Aorta (tissue), 5 donors: ENCODE measurements at places on chromosomes 16 and 17. TPM values are rescaled to one million over a fixed set of nuclear protein-coding genes. Genes with fewer than 3 reads are reported as not detected.
A peak's percentile ranks its signal among the peaks of the same experiment; 100 is the strongest.

DNA sequence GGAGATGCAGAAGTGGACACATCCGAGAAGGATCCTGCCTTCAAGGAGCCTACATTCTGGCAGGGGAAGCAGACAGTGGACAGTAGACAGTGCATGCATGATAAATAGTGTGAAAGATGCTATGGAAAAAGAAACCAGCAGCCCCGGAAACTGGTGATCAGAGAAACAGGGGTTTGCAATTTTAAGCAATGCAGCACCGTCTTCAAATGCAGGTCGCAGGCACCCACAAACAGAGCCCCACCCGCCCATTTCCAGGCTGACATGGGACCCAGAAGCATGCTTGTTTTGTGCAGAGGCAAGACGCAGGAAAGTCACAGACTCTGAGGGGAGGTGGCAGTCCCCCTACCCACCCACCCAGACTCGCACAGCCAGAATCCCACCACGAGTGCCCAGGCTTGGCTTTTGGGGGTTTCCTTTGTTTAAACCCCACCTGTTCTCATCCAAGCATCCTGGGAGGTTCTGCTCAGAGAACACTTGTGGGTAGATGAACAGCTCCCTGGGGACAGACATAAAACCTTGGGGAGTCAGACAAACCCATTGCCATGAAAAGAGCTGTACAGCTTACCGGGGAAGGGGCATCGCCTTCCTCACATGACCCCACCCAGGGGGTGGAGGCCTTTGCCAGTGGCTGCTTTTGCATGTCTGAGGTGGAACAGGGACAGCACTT, 114.3 kb downstream of the MGAT5B start:
- no peak for DNase-seq
- no peak overlapping the region for H3K27ac ChIP-seq
- H3K4me1 ChIP-seq, result no peaks in the 10 kb centered on the region
- H3K36me3 ChIP-seq, result no peaks in the 10 kb centered on the region

DNA sequence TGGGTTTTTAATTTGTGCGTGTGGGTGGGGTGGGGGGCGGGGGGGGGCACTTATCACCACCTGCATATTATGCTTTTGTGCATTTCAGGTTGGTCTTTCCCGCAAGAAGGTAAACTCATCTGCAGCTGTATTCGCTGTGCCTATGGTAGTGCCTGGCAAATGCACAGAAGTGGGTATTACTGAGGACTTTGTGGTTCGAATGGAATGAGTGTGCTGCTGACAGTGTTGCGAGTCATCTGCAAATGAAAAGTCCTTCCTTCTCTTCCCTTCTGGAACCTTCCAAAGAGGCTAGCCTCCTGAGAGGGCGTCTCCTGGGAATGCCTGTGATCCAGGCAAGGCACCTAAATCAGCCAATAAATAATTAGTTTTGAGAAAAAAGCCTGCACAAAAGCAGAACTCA, 532.9 kb downstream of the MAF start:
- H3K36me3 ChIP-seq, result no peaks in the 10 kb centered on the region
- H3K27me3 ChIP-seq, result no peaks in the 10 kb centered on the region
- no peak overlapping the region for H3K4me3 ChIP-seq
- DNase-seq, result no peak
- H3K4me1 ChIP-seq, result no peaks in the 10 kb centered on the region

GRCh38 chr17:72665852-72666851, 426.3 kb downstream of the SLC39A11 start:
- no peaks in the 10 kb centered on the region for H3K27me3 ChIP-seq
- H3K27ac ChIP-seq, result no peak overlapping the region
- H3K36me3 ChIP-seq, result no peaks in the 10 kb centered on the region
- no peak for DNase-seq

GRCh38 chr16:80408014-80408413, 132.8 kb upstream of the DYNLRB2 start:
- H3K27ac ChIP-seq, result no peak overlapping the region
- no peak for DNase-seq
- no peaks in the 10 kb centered on the region for H3K27me3 ChIP-seq
- no peaks in the 10 kb centered on the region for H3K4me1 ChIP-seq
- no peak overlapping the region for H3K4me3 ChIP-seq
- H3K36me3 ChIP-seq, result no peaks in the 10 kb centered on the region

GRCh38 chr16:76441391-76441790, 164.2 kb downstream of the CNTNAP4 start:
- no peak for DNase-seq
- no peak overlapping the region for H3K4me3 ChIP-seq
- H3K36me3 ChIP-seq, result no peaks in the 10 kb centered on the region
- H3K4me1 ChIP-seq, result no peaks in the 10 kb centered on the region

DNA sequence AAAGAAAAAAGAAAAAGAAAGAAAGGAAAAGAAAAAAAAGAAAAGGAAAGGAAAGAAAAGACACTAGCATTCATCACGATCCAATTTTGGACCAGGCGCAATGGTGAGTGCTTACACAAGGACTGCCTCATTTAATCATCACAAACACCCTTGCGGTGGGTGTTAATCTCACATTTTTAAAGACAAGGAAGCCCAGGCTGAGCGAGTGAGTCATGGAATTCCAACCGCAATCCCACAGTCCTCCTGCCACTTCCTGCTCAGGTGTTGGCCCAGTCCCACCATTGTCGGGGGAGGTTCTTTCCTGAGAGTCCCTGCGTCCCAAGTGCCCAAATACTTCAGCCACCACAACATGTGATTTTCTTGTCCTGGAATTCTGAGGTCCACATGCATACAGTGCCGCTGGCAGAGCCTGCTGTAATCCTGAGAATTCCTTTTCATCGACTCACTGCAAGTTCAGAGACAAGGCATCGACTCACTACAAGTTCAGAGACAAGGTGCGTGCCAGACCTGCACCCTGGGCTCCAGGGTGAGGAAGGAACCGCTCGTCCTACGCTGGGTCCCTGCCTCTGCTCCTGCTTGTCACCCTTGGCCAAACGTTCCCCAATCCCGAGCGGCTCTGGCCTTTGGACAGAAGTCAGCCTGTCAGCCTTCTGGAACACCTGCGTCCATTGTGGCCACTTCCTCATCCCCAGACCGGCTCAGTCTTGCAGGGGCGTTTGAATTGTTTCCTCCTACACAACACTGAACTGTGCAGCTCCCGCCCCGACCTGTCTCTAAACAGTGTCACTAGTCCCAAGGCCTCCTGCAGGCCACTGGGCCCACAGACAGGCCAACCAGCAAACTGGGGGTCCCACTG, 5.8 kb downstream of the ZG16B start:
- no peaks in the 10 kb centered on the region for H3K4me1 ChIP-seq
- no peaks in the 10 kb centered on the region for H3K27me3 ChIP-seq

The KRT14 gene
- total RNA-seq, result 0.30 TPM

The AKTIP gene
- 50.6 TPM for total RNA-seq

GRCh38 chr17:49576088-49576916, 631 bp downstream of the NXPH3 start:
- no peaks in the 10 kb centered on the region for H3K36me3 ChIP-seq
- H3K4me1 ChIP-seq, result no peaks in the 10 kb centered on the region
- H3K4me3 ChIP-seq, result peak overlapping the region; percentile 76
- H3K27me3 ChIP-seq, result no peaks in the 10 kb centered on the region
- DNase-seq, result peak; percentile 80

The ELOB gene
- 174 TPM for total RNA-seq

DNA sequence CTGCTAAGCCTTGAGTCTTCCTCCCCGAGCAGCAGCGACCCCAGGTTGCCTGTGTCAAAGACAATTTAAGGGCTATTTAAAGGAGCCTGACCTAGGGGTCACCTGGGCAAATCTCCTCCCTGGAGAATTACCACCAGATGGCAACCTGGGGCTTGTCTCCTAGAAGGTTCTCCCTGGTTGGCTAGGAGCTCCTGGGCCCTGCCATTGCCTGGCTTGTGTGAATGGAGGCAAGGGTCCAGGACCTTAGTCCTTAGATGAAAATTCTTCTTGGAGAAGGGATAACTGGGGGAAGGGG, 51.3 kb upstream of the TAC4 start:
- no peaks in the 10 kb centered on the region for H3K4me1 ChIP-seq
- no peaks in the 10 kb centered on the region for H3K36me3 ChIP-seq
- no peaks in the 10 kb centered on the region for H3K27me3 ChIP-seq
- H3K4me3 ChIP-seq, result no peak overlapping the region

The EEF2KMT gene
- 6.8 TPM for total RNA-seq

The ZG16 gene
- not detected for total RNA-seq

- H3K27me3 ChIP-seq, result no peaks in the 10 kb centered on the region
- no peak overlapping the region for H3K27ac ChIP-seq
- no peaks in the 10 kb centered on the region for H3K4me1 ChIP-seq
These were observed 18.0 kb upstream of the ABCA5 start for GRCh38 chr17:69344939-69345338.

The KRTAP4-4 gene
- total RNA-seq, result not detected

GRCh38 chr17:71460943-71461342, 659.9 kb upstream of the SOX9 start:
- H3K36me3 ChIP-seq, result no peaks in the 10 kb centered on the region
- H3K4me1 ChIP-seq, result no peaks in the 10 kb centered on the region
- H3K27me3 ChIP-seq, result no peaks in the 10 kb centered on the region
- H3K27ac ChIP-seq, result no peak overlapping the region
- no peak overlapping the region for H3K4me3 ChIP-seq

DNA sequence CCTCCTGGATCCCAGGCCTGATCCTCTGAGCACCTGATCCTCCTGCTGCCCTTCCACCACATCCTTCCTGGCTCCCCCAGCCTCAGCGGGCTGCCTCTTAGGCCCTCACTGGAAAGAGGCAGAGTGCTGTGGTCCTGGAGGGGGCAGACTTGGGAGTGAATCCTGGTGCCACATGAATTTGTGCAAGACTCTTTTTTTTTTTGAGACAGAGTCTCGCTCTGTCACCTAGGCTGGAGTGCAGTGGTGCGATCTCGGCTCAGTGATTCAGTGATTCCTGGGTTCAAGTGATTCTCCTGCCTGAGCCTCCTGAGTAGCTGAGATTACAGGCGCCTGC, 3.1 kb downstream of the GHDC start:
- H3K27me3 ChIP-seq, result no peaks in the 10 kb centered on the region
- DNase-seq, result no peak
- H3K36me3 ChIP-seq, result no peaks in the 10 kb centered on the region

DNA sequence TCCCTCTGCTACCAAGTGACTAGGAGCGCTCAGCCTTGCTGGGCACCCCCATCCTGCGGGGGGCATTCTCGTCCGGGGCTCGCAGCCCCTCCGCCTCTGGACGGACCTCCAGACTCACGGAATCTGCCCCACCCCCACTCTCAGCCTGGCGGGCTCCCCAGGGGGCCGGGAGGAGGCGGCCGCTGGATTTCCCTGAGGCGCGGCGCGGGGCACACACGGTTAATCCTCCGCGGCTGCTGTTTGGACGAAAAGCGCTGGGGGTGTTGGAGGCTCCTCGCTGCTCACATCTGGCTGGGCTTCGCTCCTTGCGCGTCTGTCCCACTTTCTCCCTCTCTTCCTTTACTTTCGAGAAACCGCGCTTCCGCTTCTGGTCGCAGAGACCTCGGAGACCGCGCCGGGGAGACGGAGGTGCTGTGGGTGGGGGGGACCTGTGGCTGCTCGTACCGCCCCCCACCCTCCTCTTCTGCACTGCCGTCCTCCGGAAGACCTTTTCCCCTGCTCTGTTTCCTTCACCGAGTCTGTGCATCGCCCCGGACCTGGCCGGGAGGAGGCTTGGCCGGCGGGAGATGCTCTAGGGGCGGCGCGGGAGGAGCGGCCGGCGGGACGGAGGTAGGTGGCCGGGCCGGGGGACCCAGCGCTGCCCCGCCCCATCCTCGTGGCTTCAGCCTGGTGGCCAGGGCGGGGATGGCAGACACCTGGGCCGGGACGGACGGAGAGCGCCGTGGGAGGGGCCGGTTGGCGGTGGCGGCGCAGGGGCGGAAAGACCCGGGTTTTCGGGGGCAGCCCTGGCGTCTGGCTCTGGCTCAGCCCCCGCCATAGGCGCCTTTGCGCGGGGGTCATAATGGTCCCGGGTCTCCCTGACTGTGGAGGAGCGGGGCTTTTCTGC, at the start of gene C1QTNF1:
TSS of gene C1QTNF1 (plus strand) at position 284 of the 886 bp plus-strand sequence. CDS start 19,800 bp downstream, outside the sequence.
- H3K36me3 ChIP-seq, result no peaks in the 10 kb centered on the region

GRCh38 chr16:30499284-30499683, 26.7 kb downstream of the ITGAL start:
- H3K4me1 ChIP-seq, result no peaks in the 10 kb centered on the region
- H3K4me3 ChIP-seq, result no peak overlapping the region
- H3K36me3 ChIP-seq, result no peaks in the 10 kb centered on the region
- H3K27ac ChIP-seq, result no peak overlapping the region

The KRT27 gene
- total RNA-seq, result not detected
